Uterus (tissue), 4 donors: ENCODE measurements at places on chromosomes 6 and 20. TPM values are rescaled to one million over a fixed set of nuclear protein-coding genes. Genes with fewer than 3 reads are reported as not detected.

DNA sequence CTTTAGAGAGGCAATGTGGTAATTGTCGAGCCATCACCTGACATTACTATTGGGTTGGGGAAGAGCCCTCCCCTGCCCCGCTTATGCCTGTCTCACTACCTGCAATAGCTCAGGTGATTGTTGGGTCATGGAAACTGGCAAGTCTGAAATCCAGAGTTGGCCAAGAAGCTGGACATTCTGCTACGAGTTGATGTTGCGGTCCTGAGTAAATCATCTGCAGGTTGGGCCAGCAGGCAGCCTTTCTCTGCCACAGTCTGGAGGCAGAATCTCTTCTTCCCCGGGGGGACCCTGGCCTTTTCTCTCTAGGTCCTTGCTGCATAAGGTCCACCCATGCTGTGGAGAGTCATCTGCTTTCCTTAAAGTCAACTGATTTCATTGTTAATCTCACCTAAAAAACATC, 142.4 kb downstream of the THBS2 start:
- no peaks in the 10 kb centered on the region for H3K27me3 ChIP-seq
- H3K27ac ChIP-seq: no peak overlapping the region
- H3K4me3 ChIP-seq: no peak overlapping the region
- no peaks in the 10 kb centered on the region for H3K4me1 ChIP-seq
- no peaks in the 10 kb centered on the region for H3K36me3 ChIP-seq

Gene MAFB
- total RNA-seq: 26.5 TPM

Gene TCF15
- total RNA-seq: 0.97 TPM

DNA sequence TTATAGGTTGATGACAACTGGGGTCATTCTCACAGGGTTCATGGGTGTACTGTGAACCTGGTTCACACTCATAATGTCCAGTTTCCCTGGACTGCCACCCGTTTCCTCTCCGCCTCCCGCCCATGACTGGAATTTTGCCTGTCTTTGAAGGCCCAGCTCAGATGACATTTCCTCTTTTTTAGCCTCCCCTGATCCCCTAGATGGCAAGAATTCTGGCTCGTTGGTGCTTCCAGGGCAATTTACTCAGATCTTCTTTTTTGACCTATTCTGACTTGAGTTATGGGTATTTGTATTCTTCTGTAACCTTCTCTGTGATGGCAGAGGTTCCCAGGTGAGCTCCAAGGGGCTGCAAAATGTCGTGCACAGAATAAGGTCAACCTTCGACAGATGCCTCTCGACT, 5.7 kb upstream of the CITED2 start:
- H3K4me1 ChIP-seq: no peaks in the 10 kb centered on the region
- DNase-seq: no peak
- no peak overlapping the region for H3K27ac ChIP-seq
- H3K36me3 ChIP-seq: no peaks in the 10 kb centered on the region

Gene ZSCAN23
- total RNA-seq: 7.5 TPM

GRCh38 chr6:87115402-87116135, 20.7 kb upstream of the CGA start:
- no peaks in the 10 kb centered on the region for H3K4me1 ChIP-seq
- no peak for DNase-seq
- H3K4me3 ChIP-seq: no peak overlapping the region
- no peaks in the 10 kb centered on the region for H3K27me3 ChIP-seq

Gene C6orf118
- 2.8 TPM for total RNA-seq

Gene PTGIS
- 156 TPM for total RNA-seq

GRCh38 chr6:169999367-169999766, 247.9 kb downstream of the ERMARD start:
- no peaks in the 10 kb centered on the region for H3K27me3 ChIP-seq
- no peak overlapping the region for H3K27ac ChIP-seq

Gene F13A1
- 4.1 TPM for total RNA-seq

- H3K4me3 ChIP-seq: no peak overlapping the region
- DNase-seq: no peak
- no peak overlapping the region for H3K27ac ChIP-seq
These were observed 199.3 kb downstream of the GJA10 start for GRCh38 chr6:90093558-90094073.

Gene ASIP
- not detected for total RNA-seq

- no peak for DNase-seq
- H3K27ac ChIP-seq: no peak overlapping the region
- H3K36me3 ChIP-seq: no peaks in the 10 kb centered on the region
- H3K27me3 ChIP-seq: no peaks in the 10 kb centered on the region
- H3K4me3 ChIP-seq: no peak overlapping the region
These were observed 3.2 kb downstream of the EDN1 start for GRCh38 chr6:12293235-12293930.

Gene HLA-DMA
- 134 TPM for total RNA-seq

GRCh38 chr6:30880698-30881252, 3.5 kb upstream of the DDR1 start:
- no peaks in the 10 kb centered on the region for H3K27me3 ChIP-seq
- peak overlapping the region; percentile 98 for H3K27ac ChIP-seq
- H3K4me1 ChIP-seq: peaks cover 22% of the 10 kb centered on the region
- H3K4me3 ChIP-seq: no peak overlapping the region
- no peak for DNase-seq

Gene TGM3
- total RNA-seq: not detected

GRCh38 chr6:47129129-47129528, 87.0 kb upstream of the ADGRF1 start:
- H3K36me3 ChIP-seq: no peaks in the 10 kb centered on the region
- H3K4me3 ChIP-seq: no peak overlapping the region
- H3K27ac ChIP-seq: no peak overlapping the region
- no peak for DNase-seq
- no peaks in the 10 kb centered on the region for H3K27me3 ChIP-seq
